Left ventricle myocardium inferior (tissue), 1 donor: ENCODE measurements at places on chromosomes 1 and 21.

GRCh38 chr1:172926070-172926469 lies 124.7 kb downstream of the TNFSF18 start:
- H3K27ac ChIP-seq: no peak overlapping the region
- no peaks in the 10 kb centered on the region for H3K4me1 ChIP-seq
- H3K36me3 ChIP-seq: no peaks in the 10 kb centered on the region
- DNase-seq: no peak

DNA sequence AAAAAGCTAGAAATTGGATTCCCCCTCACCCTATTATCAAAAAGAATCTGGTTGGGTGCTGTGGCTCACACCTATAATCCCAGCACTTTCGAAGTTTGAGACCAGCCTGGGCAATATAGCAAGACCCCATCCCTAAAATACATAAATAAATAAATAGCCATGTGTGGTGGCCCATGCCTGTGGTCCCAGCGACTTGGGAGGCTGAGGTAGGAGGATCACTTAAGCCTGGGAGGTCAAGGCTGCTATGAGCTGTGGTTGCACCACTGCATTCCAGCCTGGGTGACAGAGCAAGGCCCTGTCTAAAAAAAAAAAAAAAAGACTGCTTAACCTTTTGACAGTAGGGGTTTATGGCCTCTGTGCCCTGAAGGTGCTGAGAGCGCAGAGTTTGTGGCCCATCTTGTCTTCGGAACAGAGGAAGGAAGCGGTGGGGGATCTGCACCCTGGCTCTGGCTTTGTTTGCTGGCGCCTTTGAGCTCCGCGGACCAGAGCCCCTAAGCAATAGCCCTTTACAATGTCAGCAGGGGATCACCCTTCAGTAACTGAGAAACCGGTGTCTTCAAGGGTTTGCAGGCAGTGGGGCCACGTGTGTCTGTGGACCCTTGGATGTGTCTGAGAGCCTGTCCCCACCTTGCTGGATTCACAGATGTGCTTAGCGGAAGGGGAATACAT lies 22.1 kb downstream of the SLC2A7 start:
- H3K36me3 ChIP-seq: no peaks in the 10 kb centered on the region
- peaks cover 7% of the 10 kb centered on the region for H3K4me1 ChIP-seq
- no peak for DNase-seq
- no peak overlapping the region for H3K4me3 ChIP-seq

GRCh38 chr1:18723701-18724411 lies 93.2 kb downstream of the PAX7 start:
- H3K4me1 ChIP-seq: no peaks in the 10 kb centered on the region
- no peak overlapping the region for H3K27ac ChIP-seq
- no peak for DNase-seq

DNA sequence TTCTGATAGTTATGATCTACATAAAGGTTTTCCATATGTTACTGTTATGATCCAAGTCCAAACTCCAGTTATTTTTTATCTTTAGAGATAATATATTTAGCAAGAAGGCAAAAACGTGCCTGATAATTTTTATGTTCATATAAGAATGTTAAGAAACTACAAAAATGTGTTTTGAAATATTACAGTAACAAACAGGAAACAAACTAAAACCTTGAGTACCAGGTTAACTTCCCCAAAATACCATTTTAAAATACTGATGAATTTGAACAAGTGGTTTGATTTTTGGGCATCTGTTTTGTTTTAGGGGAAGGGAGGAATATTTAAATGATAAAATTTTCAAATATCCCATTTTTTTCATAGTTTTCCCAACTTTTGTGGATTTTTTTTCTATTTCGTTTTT lies 124.8 kb downstream of the NR5A2 start:
- H3K4me1 ChIP-seq: no peaks in the 10 kb centered on the region
- H3K36me3 ChIP-seq: no peaks in the 10 kb centered on the region
- DNase-seq: no peak
- no peak overlapping the region for H3K4me3 ChIP-seq
- H3K27ac ChIP-seq: no peak overlapping the region

GRCh38 chr1:12851779-12852178 lies 3.3 kb upstream of the HNRNPCL1 start:
- H3K4me1 ChIP-seq: no peaks in the 10 kb centered on the region
- DNase-seq: no peak
- H3K36me3 ChIP-seq: no peaks in the 10 kb centered on the region
- no peak overlapping the region for H3K27ac ChIP-seq
- H3K27me3 ChIP-seq: peaks cover 47% of the 10 kb centered on the region
- no peak overlapping the region for H3K4me3 ChIP-seq

DNA sequence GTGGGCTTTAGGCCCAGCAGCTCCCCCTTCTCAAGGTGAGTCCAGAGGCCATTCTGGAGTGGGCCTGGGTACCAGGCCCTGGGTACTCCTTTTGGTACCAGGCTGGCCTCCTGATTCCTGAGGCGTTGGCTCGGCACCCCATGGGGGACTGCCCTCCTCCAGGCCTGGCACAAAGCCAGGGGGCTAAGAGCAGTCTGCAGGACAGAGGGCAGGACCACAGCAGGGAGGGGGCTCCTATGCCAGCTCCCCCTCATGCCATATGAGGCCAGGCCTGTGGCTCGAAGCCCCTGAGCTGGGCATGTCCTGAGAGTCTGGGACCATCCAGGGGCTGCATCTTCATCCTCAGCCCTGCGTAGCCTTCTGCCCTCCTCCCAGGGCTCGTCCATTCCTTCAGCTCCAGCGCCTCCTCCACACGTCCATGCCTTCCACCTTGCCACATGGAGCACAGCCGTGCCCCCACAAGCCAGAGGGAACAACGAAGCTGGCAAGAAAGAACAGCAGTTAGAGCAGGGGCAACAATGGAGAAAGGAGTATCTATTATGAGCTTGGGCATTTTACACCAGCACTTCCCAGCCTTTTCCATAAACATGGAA lies 3.2 kb downstream of the PHLDA3 start:
- peaks cover 70% of the 10 kb centered on the region for H3K4me1 ChIP-seq
- H3K4me3 ChIP-seq: peak overlapping the region; percentile 85
- DNase-seq: no peak

DNA sequence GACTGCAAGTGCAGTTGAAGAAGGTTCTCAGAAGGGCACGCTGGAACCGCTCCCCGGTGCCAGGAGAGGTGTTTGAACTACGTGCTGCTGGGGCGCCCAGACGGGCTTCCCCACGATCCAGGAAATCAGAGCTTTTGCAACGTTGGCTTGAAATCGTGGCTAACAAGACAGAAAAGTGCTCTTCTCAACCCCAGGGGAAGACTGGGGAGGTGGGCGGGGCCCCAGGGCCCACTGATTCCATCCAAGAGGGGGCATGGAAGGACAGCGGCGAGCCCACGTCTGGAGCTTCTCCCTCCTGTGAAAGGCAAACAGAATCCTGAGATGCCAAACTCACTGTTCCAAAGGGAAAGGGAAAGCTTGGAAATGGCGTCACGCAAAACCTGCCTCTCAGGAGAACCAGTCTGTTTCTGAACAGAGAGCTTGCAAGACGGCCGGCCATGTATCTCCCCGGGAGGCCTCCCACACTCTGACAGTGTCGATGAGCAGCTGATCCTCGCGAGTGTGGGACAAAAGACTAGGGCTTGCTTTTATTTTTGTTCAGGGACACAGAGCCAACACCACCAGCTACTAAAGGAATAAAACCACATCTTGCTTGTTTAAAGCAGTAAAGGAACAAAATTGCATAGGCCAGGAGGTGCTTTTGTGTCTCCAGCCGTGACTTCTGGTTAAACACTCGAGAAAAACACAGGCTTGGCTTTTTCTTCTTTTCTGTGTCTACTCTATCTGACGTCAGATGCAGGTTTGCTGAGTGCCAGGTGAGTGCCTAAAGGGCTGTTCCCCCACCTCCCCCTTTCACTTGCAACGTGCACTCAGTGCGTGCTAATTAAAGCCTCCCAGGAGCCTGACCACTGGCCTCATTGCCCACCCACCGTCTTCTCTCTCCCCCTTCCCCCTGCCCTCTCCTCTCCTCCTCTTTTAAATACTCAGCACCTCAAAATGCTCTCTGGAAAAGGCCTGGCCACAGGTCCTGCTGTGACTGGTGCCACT lies 41.5 kb downstream of the LRRC3 start:
- no peak overlapping the region for H3K4me3 ChIP-seq
- no peak overlapping the region for H3K27ac ChIP-seq
- no peak for DNase-seq
- peaks cover 36% of the 10 kb centered on the region for H3K27me3 ChIP-seq
- no peaks in the 10 kb centered on the region for H3K36me3 ChIP-seq
- H3K4me1 ChIP-seq: peaks cover 37% of the 10 kb centered on the region

DNA sequence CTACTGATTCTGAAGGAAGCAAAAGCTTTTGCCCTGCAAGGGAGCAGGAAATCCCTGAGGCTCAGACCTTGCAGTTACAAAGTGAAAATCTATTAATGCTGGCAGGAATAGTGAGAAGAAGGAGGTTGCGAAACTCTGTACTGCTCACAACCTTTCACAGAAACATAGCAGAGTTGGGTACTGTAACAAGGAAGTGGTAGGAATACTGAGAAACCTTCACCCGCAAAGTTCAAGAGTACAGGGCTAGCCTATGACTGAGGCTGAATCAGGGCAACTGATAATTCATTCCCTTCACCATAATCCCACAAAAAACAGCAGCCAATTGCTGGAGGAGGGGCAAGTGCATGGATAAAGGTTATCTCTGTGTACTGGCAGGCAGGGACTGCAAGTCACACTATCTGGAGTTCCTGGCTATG lies 23.9 kb upstream of the KCTD3 start:
- H3K27me3 ChIP-seq: no peaks in the 10 kb centered on the region
- H3K4me1 ChIP-seq: peaks cover 4% of the 10 kb centered on the region

GRCh38 chr1:77468949-77469710 lies 187.3 kb downstream of the AK5 start:
- H3K27me3 ChIP-seq: no peaks in the 10 kb centered on the region
- no peak overlapping the region for H3K27ac ChIP-seq
- H3K4me1 ChIP-seq: no peaks in the 10 kb centered on the region
- H3K4me3 ChIP-seq: no peak overlapping the region
- no peak for DNase-seq

GRCh38 chr21:42056996-42057689 lies 14.0 kb upstream of the UMODL1 start:
- H3K4me1 ChIP-seq: peaks cover 11% of the 10 kb centered on the region
- no peak for DNase-seq
- peak overlapping the region; percentile 3 for H3K27ac ChIP-seq
- H3K27me3 ChIP-seq: peaks cover 86% of the 10 kb centered on the region

GRCh38 chr1:225908013-225908640 lies 15.9 kb downstream of the PYCR2 start:
- no peak overlapping the region for H3K27ac ChIP-seq
- DNase-seq: no peak
- H3K36me3 ChIP-seq: no peaks in the 10 kb centered on the region
- no peak overlapping the region for H3K4me3 ChIP-seq

DNA sequence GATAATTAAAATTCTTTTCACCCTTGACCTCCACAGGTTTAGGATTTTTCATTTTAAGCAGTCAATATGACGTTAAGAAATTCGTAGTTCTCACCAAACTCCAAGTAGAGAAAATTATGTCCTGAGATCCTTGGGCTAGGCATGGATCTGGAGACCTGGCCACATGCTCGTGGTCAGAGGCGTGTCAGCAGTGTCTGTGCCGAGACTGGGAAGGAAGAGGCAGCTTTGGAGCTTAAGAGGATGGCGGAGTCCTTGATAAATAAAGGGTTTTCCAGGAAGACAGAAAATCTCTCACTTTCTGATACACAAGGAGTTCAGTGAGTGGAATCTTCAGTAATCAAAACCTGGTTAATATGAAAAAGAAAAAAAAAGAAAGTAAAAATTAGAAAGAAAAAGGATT lies 17.0 kb downstream of the RHOU start:
- DNase-seq: no peak
- H3K27ac ChIP-seq: no peak overlapping the region
- peaks cover 10% of the 10 kb centered on the region for H3K4me1 ChIP-seq
- peaks cover 86% of the 10 kb centered on the region for H3K27me3 ChIP-seq
- H3K4me3 ChIP-seq: no peak overlapping the region
- no peaks in the 10 kb centered on the region for H3K36me3 ChIP-seq
